ENCODE measurements at places on chromosomes 6 and 20. TPM values are rescaled to one million over a fixed set of nuclear protein-coding genes. Genes with fewer than 3 reads are reported as not detected.
A peak's percentile ranks its signal among the peaks of the same experiment; 100 is the strongest.

Gene PARD6B
- 30.6 TPM for total RNA-seq

Gene MICB
- 4.0 TPM for total RNA-seq

Gene FLOT1
- 142 TPM for total RNA-seq

Gene RNF144B
- 24.8 TPM for total RNA-seq

- no peak overlapping the region for H3K4me3 ChIP-seq
- no peak for DNase-seq
- peak overlapping the region; percentile 33 for H3K27ac ChIP-seq
- H3K4me1 ChIP-seq = peaks cover 20% of the 10 kb centered on the region
These were observed 14.3 kb downstream of the ACSS1 start for GRCh38 chr20:25043499-25044260.

DNA sequence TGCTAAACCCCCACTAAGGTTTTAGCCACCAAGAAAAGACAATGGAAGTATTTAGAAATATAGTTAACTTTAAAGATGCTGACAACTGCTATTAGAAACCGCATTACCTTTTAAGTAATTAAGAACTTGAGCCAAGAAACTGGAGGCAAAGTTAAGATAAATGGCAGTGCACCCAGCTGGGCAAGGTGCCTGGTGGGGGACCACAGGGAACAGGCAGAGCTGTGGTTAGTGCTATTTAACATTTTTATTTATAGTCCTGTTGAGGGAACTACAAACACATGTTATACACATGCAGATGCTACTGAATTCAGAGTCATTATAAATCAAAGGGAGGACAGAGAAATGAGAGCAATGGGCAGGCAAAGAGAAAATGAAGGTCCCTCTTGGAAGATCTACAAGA, 447.9 kb downstream of the TFAP2B start:
- H3K27ac ChIP-seq = no peak overlapping the region
- no peak for DNase-seq
- no peaks in the 10 kb centered on the region for H3K27me3 ChIP-seq
- no peak overlapping the region for H3K4me3 ChIP-seq

- no peaks in the 10 kb centered on the region for H3K36me3 ChIP-seq
- H3K4me1 ChIP-seq = no peaks in the 10 kb centered on the region
- DNase-seq = no peak
- no peak overlapping the region for H3K4me3 ChIP-seq
- H3K27ac ChIP-seq = no peak overlapping the region
These were observed 378.5 kb downstream of the FRK start for GRCh38 chr6:115681978-115682775.

DNA sequence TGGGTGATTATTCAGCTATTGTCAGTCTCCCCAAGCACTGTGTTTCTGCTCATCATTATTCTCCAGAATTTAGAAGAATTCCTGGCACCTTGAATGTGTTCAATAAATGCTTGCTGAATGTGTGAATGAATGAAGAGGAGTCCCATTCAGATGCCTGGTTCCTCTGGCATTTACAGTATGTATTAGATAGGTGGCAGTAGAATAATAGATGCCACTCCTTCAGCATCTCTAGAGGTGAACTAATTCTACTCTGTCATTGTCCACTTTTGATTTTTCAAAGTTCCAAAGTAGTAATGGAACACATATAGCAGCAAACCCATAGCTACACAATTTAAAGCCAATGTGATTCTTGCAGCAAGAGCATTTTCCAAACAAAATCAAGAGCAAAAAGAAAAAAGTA, 118.9 kb upstream of the CEP162 start:
- no peaks in the 10 kb centered on the region for H3K36me3 ChIP-seq
- H3K4me1 ChIP-seq = no peaks in the 10 kb centered on the region
- DNase-seq = no peak
- H3K4me3 ChIP-seq = no peak overlapping the region

DNA sequence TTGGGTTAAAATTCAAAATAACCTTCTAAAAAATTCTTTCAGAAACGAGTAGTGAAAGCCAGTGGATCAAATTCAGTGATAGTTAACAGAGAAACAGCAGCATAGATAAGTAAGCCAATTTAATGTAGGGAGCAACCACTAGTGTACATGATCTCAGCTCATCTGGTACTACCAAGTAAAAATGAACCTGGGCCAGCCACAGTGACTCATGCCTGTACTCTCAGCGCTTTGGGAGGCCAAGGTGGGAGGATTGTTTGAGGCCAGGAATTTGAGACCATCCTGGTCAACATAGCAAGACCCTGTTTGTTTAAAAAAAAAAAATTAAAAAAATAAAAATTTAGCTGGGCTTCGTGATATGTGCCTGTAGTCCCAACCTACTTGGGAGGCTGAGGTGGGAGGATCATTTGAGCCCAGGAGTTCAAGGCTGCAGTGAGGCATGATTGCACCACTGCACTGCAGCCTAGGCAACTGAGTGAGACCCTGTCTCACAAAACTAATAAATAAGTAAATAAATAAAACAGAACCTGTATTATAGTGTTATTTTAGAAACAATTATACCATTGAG, 32.4 kb downstream of the CBFA2T2 start:
- H3K4me1 ChIP-seq = no peaks in the 10 kb centered on the region
- H3K36me3 ChIP-seq = no peaks in the 10 kb centered on the region
- no peak overlapping the region for H3K27ac ChIP-seq

DNA sequence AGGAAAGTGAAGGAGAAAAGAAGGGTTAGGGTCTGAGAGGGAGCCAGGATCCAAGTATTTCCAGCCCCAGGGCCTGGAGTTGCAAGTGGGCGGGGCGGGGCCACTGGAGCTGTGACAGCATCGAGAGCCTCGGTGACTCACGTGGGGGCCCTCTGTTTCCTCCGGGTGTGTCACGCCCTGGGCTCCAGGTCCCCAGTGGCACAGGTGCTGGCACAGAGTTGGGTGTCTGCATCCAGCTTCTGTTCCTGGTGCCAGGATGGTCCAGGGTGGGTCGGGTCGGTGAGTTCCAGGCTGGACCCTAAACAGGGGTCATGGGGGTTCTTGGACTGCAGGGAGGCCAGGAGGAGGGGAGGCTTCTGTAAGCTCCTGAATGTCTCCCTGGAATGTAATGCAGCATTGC, 16.7 kb downstream of the RAET1L start:
- no peak overlapping the region for H3K4me3 ChIP-seq
- no peaks in the 10 kb centered on the region for H3K4me1 ChIP-seq
- no peaks in the 10 kb centered on the region for H3K36me3 ChIP-seq
- H3K27me3 ChIP-seq = no peaks in the 10 kb centered on the region
- no peak for DNase-seq

DNA sequence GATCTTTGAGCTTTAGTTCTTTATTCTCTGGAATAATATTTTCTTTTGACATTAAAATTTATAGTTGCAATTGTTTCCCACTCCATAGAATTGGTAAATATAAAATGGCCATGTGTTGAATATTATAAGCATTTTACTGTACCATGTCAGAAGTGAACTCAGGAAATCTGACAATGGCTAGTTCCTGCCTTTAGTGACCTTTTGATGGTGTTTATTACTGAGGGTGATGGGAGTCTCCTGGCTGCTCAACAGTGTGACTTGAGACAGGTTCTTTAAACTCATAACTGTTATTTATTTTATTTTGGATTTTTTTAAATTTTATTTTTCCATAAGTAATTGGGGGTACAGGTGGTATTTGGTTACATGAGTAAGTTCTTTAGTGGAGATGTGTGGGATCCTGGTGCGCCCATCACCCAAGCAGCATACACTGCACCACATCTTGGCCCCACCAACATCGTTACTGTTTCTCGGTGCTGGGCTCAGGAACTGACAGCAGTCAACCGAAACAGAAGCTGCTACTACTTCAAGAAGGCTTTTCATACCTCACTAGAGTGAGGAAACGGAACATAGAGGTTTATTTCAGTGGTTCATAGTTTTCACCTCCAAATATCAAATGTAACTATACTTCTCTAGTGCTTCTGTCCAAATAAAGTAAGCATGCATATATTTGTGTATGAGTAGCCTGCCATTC, 90.4 kb downstream of the PLEKHG1 start:
- H3K27ac ChIP-seq = no peak overlapping the region
- no peaks in the 10 kb centered on the region for H3K4me1 ChIP-seq
- no peaks in the 10 kb centered on the region for H3K36me3 ChIP-seq
- DNase-seq = no peak
- no peaks in the 10 kb centered on the region for H3K27me3 ChIP-seq

GRCh38 chr6:73123632-73124329, 101.5 kb downstream of the KHDC1L start:
- no peak overlapping the region for H3K27ac ChIP-seq
- H3K27me3 ChIP-seq = no peaks in the 10 kb centered on the region
- H3K4me3 ChIP-seq = no peak overlapping the region
- H3K36me3 ChIP-seq = no peaks in the 10 kb centered on the region

- no peak overlapping the region for H3K27ac ChIP-seq
- no peaks in the 10 kb centered on the region for H3K4me1 ChIP-seq
- no peaks in the 10 kb centered on the region for H3K27me3 ChIP-seq
- no peak overlapping the region for H3K4me3 ChIP-seq
- H3K36me3 ChIP-seq = no peaks in the 10 kb centered on the region
These were observed 71.5 kb downstream of the SLC23A2 start for GRCh38 chr20:4929686-4930397.

- DNase-seq = no peak
- H3K27ac ChIP-seq = no peak overlapping the region
- H3K4me1 ChIP-seq = no peaks in the 10 kb centered on the region
- no peaks in the 10 kb centered on the region for H3K27me3 ChIP-seq
These were observed 75.5 kb downstream of the CD164 start for GRCh38 chr6:109306733-109307132.

DNA sequence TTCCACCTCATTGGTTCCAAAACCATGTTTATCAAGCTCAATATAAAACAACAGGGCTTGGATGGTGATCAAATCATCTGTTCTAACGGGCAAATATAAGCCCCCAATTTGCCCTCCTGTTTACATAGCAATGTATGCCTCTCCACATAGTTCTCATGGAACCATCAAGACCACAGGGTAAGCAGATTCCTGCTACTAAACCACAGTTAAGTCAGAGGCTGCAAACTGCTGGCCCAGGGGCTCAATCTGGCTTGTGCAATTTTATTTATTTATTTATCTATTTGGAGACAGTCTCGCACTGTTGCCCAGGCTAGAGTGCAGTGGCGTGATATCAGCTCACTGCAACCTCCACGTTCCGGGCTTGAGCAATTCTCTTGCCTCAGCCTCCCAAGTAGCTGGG, 18.9 kb upstream of the MTHFD1L start:
- H3K36me3 ChIP-seq = no peaks in the 10 kb centered on the region
- no peak overlapping the region for H3K27ac ChIP-seq
- no peak overlapping the region for H3K4me3 ChIP-seq
- H3K4me1 ChIP-seq = no peaks in the 10 kb centered on the region
- no peaks in the 10 kb centered on the region for H3K27me3 ChIP-seq

DNA sequence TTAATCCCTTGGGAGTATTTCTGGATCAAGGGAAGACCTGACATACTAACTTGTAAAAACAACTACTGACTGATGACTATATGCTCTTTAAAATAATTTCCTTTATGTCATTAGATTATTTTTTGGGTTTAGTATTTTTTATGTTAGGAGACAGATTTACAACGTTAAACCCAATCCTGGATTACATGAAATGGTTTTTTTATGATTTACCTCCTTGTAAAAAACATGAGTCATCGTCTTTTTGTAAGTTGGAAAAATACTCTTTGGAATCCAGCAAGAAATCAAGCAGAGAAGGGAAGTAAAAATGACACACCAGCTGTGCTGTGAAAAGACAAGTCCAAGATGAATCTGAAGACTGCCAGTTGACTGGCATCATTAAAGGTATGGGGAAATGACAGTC, 6.7 kb downstream of the STK4 start:
- no peaks in the 10 kb centered on the region for H3K36me3 ChIP-seq
- no peak overlapping the region for H3K27ac ChIP-seq
- no peaks in the 10 kb centered on the region for H3K4me1 ChIP-seq
- H3K27me3 ChIP-seq = no peaks in the 10 kb centered on the region
- DNase-seq = no peak
- no peak overlapping the region for H3K4me3 ChIP-seq

GRCh38 chr6:147970970-147971369, 371.7 kb upstream of the SASH1 start:
- H3K27ac ChIP-seq = no peak overlapping the region
- no peaks in the 10 kb centered on the region for H3K27me3 ChIP-seq
- DNase-seq = no peak
- no peak overlapping the region for H3K4me3 ChIP-seq
- H3K36me3 ChIP-seq = no peaks in the 10 kb centered on the region

DNA sequence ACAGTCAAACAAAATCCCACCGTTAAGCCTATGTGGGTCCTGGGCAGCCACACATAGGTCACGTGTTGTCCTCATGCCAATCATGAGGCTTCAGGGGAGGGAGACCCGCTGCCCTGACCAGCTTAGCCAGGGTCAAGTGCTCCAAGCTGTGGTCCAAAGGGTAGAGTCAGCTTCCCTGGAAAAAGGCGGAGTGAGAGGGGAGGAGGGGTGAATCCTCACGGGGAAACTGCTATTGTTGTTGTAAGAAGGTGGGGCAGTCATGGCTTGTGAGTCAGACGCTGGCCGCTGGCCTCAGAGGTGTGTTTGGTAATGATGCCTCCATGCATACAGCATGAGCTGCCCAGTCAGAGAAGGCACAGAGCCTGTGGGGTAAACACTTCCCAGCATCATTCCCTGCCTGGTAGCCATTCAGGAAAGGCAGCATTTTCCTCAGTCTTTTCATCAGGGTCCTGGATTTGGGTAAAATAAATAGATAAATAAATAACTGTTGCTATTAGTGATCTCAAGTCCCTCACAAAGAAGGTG, 8.7 kb downstream of the CST3 start:
- H3K36me3 ChIP-seq = no peaks in the 10 kb centered on the region
- no peak for DNase-seq
- peaks cover under 1% of the 10 kb centered on the region for H3K4me1 ChIP-seq
- H3K4me3 ChIP-seq = no peak overlapping the region
- no peaks in the 10 kb centered on the region for H3K27me3 ChIP-seq
- H3K27ac ChIP-seq = peak overlapping the region; percentile 54

DNA sequence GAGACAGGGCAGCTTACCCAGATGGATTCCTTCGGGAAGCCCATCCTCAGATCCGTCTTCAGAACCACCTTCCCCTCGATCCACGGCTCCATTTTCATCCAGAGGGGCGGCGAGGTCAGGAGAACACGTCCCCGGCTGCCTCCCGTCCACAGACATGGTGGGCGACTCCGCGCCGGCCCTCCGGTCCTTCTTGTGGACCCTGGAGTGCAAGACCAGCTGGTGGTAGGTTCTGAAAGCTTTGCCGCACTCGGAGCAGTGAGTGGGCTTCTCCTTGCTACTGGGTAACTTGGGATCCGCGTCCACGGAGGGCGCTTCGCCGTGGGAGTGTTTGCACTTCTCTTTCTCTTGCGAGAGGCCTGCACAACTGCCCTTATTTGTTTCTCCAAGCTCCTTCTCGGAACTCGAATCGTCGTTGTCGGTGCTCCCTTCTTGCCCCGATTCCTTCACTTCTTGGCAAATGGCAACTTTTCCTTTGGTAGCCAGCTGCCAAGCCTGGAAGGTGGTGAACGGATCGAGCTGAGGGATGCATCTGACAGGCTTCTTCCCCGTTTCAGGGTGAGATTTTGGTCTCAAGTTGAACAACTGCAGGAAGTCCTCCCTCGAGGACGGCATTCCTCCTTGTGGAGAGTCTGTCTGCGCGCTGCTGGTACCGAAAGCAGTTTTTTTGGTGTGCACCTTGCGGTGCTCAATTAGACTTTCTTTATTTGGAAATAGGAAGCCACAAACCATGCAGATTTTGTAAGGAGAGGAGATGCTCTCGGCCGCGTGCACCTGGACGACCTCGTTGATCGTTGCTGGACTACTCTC, 12.0 kb downstream of the ZNF217 start:
- DNase-seq = peak; percentile 48
- H3K4me3 ChIP-seq = no peak overlapping the region
- peak overlapping the region; percentile 84 for H3K27ac ChIP-seq
- H3K36me3 ChIP-seq = no peaks in the 10 kb centered on the region

GRCh38 chr20:14878676-14879019, 541.2 kb upstream of the FLRT3 start:
- H3K4me3 ChIP-seq = no peak overlapping the region
- H3K27me3 ChIP-seq = no peaks in the 10 kb centered on the region
- DNase-seq = no peak
- H3K27ac ChIP-seq = no peak overlapping the region
- no peaks in the 10 kb centered on the region for H3K36me3 ChIP-seq
